ENCODE measurements at places on chromosomes 6 and 20.

GRCh38 chr6:153957394-153957793, 81.6 kb upstream of the OPRM1 start:
- DNase-seq = no peak

GRCh38 chr6:111080698-111081097, 6.6 kb upstream of the SLC16A10 start:
- DNase-seq = no peak

DNA sequence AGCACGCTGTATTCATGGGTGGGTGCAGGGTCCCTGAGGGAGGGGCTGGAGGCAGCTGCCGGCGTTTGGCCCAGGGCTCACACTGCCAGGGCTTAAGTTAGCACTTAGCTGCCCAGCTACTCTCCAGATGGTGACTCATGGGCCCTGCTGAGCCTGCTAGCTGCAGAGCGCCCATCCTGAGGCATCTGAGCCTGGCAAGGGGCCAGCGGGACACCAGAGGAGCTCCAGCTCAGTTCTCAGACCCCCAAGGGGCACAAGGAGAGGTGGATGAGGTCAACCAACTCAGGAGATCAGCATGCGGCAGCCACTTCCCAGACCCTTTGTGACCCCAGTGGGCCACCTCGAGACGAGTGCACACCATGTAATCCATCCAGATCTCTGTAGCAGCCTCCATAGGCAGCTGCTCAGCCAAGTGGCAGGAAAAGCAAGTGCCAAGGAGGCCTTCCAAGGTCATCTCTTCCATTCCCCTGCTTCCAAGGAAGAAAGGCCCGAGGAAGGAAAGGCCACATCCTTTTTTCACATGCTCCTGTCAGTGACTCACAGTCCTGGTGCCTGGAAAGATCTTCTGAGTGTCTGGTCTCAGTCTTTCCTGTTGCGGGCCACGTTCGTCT, 35.3 kb downstream of the FOXP4 start:
- DNase-seq = no peak

GRCh38 chr6:154508573-154509375, 1.7 kb downstream of the CNKSR3 start:
- no peak for DNase-seq

GRCh38 chr6:50714487-50715379, 1.4 kb downstream of the TFAP2D start:
- DNase-seq = no peak

GRCh38 chr6:150680510-150680909, 80.8 kb downstream of the PLEKHG1 start:
- no peak for DNase-seq

DNA sequence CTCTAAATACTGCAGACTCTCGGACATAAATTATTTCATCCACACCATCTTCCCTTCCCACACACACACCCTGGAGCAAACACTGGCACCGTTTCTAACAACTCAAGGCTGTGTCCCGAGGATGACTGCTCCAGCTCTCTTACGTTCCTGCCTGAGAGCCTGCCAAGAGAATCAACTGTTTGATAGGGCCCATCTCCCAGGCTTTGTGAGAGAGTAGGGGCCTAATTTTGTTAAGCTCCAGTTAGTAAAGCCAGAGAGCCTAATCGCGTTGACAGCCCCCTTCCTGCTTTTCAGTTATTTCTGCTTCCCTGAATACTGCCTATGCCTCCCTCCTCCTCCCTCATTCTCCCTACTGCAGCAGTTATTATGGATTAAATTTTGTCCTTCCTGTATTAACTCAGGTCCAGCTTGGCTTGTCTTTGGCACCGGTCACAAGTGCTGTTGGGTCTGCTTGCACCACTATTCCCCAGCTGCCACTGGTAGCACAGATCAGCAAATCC, 118.1 kb upstream of the TMEM181 start:
- no peak for DNase-seq

DNA sequence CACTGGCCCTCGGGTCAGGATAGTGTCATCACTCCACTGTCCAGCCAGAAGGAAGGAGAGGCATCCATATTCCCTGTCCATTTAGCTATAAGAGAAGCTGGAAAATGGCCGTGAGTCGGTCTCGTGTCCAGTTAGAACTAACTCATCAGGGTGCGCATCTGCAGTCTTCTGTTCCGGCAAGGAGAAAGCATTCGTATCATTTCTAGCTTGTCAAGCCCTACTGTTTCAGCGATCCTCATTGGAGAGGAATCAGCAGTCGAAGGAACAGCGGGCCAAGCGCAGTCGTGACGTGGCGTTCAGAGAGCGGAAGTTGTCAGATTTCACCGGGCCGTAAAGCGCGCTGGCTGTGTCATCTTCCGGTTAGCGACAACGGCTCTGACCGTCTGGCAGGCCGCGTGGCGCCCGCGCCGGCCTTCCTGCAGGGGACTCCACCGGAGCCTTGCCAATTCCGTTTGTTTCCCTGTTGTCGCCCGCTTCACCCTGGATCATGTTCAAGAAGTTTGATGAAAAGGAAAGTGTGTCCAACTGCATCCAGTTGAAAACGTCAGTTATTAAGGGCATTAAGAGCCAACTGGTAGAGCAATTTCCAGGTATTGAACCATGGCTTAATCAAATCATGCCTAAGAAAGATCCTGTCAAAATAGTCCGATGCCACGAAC, 32.9 kb downstream of the HM13 start:
- peak; percentile 43 for DNase-seq

DNA sequence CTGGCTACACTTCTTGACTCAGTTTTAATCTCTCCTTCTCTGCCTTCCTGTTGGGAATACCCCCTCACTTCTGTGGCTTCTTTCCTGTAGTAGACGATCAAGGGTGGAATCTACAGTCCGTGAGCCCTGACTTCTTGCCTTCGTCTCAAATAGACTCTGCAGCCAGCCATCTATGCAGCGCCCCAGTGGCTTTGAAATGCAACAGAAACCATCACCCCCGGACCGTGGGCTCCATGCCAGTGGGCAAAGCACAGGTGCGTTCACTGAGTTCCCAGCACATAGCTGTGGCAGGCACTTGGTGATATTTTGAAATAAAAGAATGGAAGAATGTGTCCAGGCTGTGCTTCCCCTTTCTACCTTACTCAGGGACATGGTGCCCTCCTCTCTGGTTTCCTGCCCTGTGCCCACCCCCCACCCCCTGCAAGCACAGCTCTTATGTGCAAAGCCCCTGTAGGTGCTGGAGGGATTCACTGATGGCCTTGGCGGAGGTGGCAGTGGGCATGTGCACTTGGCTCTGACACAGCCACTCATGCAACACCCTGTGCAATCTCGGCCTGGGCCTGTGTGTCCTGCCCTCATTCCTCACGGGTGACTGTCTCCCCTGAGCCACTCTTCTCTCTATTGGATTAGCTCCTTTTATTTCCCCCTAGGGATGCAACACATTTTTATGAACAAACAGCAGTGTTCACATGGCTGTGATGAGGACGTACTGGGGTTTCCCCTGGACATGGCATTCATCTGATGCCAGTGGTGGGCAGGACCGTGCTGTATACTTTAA, 5.5 kb upstream of the CDSN start:
- DNase-seq = no peak

DNA sequence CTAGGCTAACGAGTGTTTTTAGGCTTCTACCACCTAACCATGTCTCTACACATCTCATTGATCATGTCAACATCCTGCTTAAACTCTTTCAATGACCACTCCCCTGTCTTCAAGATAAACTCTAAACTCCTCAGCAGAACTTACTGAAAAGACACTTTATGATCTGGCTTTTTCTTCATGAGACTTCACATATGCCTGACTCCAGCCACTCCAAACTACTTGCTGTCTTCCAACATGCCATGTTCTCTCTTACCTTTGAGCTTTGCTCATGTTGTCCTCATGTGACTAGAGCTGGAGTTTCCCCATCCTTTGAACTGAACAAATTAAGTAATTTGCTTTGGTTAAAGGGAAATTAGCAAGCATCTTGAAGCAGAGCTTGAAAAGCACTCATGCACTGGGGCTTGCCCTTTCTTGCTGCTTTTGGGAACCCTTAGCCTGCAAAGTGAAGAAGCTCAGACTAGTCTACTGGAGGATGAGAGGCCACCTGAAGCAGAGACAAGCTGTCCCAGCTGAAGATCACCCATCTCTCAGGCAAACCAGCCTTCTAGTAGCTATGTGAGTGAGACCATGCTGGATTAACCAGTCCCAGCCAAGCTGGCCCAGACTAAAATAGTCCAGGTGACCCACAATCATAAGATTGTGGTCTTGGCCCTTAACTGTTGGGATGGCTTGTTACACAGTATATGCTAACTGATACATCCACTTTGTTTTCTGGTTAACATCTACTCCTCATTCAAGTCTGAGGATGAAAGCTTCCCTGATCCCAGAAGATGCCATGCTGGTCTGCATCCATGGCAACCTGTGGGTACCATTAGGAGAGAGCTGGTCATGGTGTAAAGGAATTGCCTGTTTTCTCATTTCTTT, 235.8 kb downstream of the GMPR start:
- no peak for DNase-seq

GRCh38 chr6:156065849-156066248, 610.2 kb upstream of the NOX3 start:
- no peak for DNase-seq

DNA sequence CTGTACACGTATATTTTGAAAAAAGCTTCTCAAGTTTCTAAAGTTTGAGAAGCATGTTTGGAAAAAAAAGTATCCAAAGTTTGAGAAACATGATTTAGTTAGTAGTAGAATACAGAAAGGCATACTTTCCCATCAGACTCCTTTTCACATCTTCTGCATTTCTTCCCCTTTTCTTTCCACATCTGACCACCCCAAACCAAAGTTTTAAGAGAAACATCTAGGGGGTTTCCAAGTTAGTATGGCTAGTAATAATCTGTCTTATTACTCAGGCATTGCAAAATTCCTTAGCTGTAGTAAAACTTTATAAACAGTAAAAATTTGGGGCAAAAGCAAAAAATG, 63.0 kb upstream of the IL20RA start:
- DNase-seq = no peak

DNA sequence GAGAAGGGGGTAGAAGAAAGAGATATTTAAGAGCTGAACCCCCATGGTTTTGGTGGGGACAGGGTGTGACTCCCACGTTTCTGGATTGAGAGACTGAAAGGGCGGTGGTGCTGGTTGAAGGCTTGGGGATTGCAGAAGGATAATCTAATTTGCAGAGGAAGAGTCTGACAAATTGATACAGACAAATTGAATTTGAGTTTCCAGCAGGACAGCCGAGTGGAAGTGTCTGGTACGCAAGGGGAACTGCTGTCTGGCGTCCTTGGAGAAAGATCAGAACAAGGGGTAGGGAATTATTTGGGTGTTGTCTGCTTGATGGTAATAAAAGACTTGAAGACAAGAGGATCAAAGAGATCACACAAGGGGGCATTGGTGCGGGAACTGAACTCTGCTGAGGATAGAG, 40.5 kb upstream of the MDGA1 start:
- DNase-seq = no peak
